ENCODE measurements at places on chromosomes 2 and 18.

DNA sequence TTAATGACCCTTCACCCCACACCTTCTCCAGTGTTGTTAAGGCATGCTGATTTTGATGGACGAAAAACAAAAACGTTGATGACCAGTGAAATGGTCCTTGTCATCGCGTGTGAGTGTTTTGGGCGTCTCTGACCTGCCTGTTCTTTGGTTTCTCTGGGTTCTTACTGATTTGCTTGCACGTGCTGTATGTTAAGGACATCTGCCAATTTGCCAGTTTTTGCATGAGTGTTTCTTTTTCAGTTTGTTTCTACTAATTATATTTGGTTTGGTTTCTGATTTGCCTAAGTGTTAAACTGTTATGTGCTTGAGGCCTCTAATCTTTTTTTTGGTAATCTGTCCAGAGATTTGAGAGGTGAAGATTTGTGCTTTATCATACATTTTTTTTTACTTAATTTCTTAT is 14.6 kb downstream of the TRAF3IP1 start:
- peaks cover 9% of the 10 kb centered on the region for H3K36me3 ChIP-seq
- no peak overlapping the region for H3K27ac ChIP-seq
- no peak for DNase-seq
- no peaks in the 10 kb centered on the region for H3K27me3 ChIP-seq
- no peaks in the 10 kb centered on the region for H3K4me1 ChIP-seq

GRCh38 chr2:45777996-45778719 is 126.7 kb downstream of the PRKCE start:
- no peak overlapping the region for H3K27ac ChIP-seq
- H3K4me1 ChIP-seq: no peaks in the 10 kb centered on the region

- H3K4me1 ChIP-seq: no peaks in the 10 kb centered on the region
- H3K4me3 ChIP-seq: no peak overlapping the region
- no peak overlapping the region for H3K27ac ChIP-seq
- no peaks in the 10 kb centered on the region for H3K27me3 ChIP-seq
- peaks cover 96% of the 10 kb centered on the region for H3K36me3 ChIP-seq
These were observed 42.3 kb downstream of the XRCC5 start for GRCh38 chr2:216151313-216152025.

DNA sequence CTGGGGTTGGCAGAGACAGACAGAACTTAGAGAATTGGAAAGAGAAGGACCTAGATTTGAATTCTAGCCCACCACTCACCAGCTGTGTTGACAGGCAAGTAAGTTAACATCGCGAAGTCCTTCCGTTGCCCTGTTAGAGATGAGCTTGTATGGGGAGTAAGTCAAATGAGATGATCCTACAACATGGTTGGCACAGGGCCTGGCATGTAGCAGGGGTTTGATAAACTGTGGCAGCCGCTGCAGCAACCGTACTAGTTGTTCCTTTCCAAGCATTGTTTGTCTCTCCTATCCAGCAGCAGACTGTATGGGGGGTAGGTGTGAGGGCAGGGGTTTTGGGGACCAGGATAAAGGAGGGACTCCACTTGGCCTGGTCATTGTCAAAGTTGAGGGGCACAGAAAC is 16.0 kb downstream of the TET3 start:
- no peak overlapping the region for H3K27ac ChIP-seq
- peaks cover 3% of the 10 kb centered on the region for H3K36me3 ChIP-seq
- H3K4me3 ChIP-seq: no peak overlapping the region
- peaks cover 72% of the 10 kb centered on the region for H3K4me1 ChIP-seq
- DNase-seq: no peak

DNA sequence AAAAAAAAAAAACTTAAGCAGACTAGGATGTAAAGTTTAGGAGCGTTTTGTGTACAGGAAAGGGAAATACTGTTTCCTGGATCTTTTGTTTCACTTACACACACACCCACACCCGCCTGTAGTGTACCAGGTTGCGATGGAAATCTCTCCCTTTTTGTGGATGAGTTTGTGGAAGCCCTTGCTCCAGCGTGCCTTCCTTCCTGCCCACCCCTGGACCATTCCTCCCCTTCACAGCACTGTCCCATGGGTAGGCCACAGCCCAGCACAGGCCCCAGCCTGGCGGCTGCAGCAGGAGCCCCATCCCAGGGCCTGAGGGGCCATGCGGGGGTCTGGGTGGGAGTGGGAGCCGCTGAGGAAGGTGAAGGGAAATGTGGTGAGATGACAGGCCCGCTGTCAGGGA is 15.1 kb downstream of the MALL start:
- H3K4me1 ChIP-seq: no peaks in the 10 kb centered on the region
- no peak for DNase-seq
- no peak overlapping the region for H3K27ac ChIP-seq
- no peak overlapping the region for H3K4me3 ChIP-seq

DNA sequence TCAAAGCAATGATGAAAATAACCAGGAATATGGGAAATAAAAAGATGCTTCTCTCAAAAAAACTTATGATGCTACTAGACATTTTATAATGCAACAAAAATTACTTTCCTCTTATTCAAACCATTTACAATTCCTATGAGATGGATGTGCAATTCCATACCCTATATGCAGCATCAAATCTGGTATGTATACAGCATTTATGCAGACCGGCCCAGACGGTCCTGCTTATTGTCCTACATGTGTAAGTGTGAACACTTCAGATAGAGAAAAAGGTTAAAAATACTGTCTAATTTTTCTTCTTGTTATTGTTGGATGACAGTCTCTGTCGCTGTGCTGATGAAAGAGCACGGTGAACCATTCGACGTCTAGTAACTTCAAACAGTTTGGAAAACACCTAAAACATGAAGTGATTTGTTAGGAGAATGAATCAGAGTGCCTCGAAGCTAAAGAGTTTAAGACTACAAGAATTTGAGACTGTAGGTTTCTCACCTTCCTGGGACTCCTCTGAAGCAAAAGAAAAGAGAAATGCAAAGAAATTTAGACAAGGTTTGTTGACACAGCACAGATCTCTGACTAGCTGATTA is 80.8 kb downstream of the ATL2 start:
- H3K4me3 ChIP-seq: no peak overlapping the region
- H3K4me1 ChIP-seq: no peaks in the 10 kb centered on the region

GRCh38 chr2:223692191-223692947 is 90.2 kb upstream of the SCG2 start:
- H3K4me3 ChIP-seq: no peak overlapping the region
- no peaks in the 10 kb centered on the region for H3K36me3 ChIP-seq
- no peak for DNase-seq
- H3K27ac ChIP-seq: no peak overlapping the region
- no peaks in the 10 kb centered on the region for H3K4me1 ChIP-seq
- H3K27me3 ChIP-seq: peaks cover 14% of the 10 kb centered on the region

DNA sequence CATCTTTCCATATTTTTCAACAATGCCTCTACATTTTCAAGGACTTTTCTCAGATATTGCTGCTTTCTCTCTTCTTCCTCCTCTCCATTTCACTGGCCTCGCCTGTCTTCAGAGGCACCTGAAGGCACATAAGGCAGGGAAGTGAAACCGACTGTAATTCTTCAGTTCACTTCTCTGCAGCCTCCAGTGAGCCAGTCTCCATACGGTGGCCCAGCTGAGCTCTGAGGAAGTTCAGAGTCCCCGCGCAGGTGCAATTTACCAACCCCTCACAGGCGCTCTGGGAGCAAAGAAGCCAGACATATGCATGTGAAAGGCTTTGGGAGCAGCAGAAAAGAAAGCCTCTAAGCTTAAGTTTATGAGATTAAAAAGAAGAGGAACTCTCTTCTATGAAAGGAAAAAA is 12.4 kb downstream of the KLHL14 start:
- no peaks in the 10 kb centered on the region for H3K27me3 ChIP-seq
- no peaks in the 10 kb centered on the region for H3K36me3 ChIP-seq
- no peak for DNase-seq
- no peak overlapping the region for H3K4me3 ChIP-seq
- no peaks in the 10 kb centered on the region for H3K4me1 ChIP-seq

DNA sequence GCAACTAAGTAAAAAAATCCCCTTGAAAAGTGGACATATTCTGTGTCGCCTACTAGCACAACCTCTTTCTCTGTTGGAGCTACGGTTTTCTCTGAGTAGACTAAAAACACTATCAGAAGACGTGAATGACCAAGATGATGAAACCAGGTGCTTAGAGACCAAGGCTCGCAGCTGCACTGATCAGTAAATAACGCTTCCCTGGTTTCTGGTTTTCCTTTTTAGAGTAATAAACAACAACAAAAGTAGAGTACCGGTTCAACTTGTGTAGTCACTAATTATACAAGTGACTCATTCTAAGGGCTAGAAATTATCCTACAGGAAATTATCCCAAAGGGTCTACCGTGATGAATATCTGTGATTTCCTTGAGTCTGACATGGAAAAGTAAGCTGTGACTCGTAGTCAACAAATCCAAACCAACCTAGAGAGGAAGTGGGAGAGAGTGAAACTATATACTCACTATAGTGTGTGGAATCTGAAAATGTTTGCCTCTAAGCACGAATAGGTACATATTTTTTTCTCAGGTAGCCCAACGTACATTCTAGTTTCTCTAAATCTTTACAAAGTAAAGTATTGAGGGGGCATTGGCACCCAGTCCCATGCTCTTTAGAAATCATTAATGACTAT is 17.8 kb downstream of the RASGRP3 start:
- no peak for DNase-seq
- H3K4me1 ChIP-seq: peaks cover 7% of the 10 kb centered on the region
- H3K4me3 ChIP-seq: no peak overlapping the region
- H3K36me3 ChIP-seq: no peaks in the 10 kb centered on the region

DNA sequence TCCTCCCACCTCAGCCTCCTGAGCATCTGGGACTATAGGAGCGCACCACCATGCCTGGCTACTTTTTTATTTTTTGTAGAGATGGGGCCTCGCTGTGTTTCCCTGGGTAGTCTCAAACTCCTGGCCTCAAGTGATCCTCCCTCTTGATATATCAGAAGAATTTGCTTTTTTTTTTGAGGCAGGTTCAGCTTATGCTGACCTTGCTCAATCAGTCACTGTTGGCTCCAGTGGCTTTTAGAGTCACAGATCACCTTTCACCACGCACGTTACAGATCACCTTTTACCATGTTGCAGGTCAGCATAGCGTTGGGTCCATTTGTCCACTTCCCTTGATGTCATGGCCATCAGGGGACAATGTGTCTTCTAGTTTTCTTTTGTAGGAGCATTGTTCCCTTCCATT is 36.1 kb downstream of the DCAF17 start:
- peaks cover 42% of the 10 kb centered on the region for H3K36me3 ChIP-seq
- no peaks in the 10 kb centered on the region for H3K4me1 ChIP-seq
- no peak for DNase-seq
- H3K4me3 ChIP-seq: no peak overlapping the region

GRCh38 chr2:144078106-144078505 is 441.8 kb downstream of the ZEB2 start:
- H3K4me3 ChIP-seq: no peak overlapping the region
- no peaks in the 10 kb centered on the region for H3K27me3 ChIP-seq
- no peak for DNase-seq

DNA sequence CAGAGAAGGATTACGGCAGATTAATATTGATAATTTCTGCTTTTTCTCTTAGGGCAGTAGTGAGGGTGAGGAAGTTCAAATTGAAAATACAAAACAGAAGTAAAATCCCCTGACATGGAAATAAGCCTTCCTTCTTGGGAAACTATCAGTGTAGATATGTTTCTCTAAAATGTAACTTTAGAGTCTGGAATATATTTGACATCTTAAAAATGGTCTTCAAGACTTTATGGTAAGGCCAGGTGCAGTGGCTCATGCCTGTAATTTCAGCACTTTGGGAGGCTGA is 33.0 kb downstream of the INPP5D start:
- H3K27me3 ChIP-seq: no peaks in the 10 kb centered on the region
- no peak for DNase-seq
- H3K36me3 ChIP-seq: peaks cover 47% of the 10 kb centered on the region
- no peak overlapping the region for H3K27ac ChIP-seq
- H3K4me1 ChIP-seq: peaks cover 46% of the 10 kb centered on the region

DNA sequence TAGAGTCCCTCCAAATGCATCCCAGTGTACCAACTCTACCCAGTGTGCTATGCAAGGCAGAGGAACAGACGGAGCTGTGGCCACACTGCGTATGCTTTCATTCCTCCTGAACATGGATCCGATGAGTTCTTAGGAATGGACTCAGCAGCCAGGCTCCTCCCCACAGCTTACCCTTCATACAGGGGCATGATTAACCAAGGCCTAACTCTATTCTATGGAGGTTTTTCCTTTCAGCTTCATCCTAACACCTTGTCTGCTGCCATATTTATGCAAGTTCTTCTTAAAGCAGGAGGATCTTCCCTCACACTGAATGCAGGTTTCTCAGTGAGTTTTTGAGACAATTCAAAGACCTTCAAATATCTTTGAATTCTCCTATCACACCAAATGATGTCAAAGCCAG is 222.9 kb downstream of the MYT1L start:
- DNase-seq: no peak
- H3K27me3 ChIP-seq: no peaks in the 10 kb centered on the region
- no peaks in the 10 kb centered on the region for H3K4me1 ChIP-seq
- H3K36me3 ChIP-seq: no peaks in the 10 kb centered on the region
- no peak overlapping the region for H3K27ac ChIP-seq

DNA sequence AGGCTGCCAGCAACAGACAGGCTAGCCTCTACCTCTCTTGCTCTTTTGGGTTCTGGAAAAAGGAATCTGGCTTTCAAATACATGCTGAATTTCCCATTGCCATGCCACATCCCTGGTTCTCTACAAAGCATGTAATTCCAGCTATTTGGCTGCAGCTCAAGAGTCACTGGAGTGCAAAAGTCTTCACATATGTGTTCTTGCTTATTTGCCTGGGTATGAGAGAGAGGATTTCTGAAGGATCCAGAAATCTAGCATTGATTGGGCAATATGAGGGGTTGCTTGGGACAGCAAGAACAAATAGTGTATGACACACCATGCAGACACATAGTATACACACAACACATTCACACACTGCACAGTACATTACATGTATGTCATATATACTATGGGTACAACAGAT is 30.7 kb upstream of the LGALSL start:
- H3K4me3 ChIP-seq: no peak overlapping the region
- DNase-seq: no peak
- no peaks in the 10 kb centered on the region for H3K27me3 ChIP-seq
- H3K4me1 ChIP-seq: no peaks in the 10 kb centered on the region

- DNase-seq: no peak
- H3K4me1 ChIP-seq: peaks cover 42% of the 10 kb centered on the region
- peaks cover 6% of the 10 kb centered on the region for H3K36me3 ChIP-seq
- H3K27ac ChIP-seq: no peak overlapping the region
These were observed 34.9 kb downstream of the BCL2L11 start for GRCh38 chr2:111155610-111156009.

- no peaks in the 10 kb centered on the region for H3K36me3 ChIP-seq
- no peaks in the 10 kb centered on the region for H3K4me1 ChIP-seq
- H3K27me3 ChIP-seq: no peaks in the 10 kb centered on the region
- H3K27ac ChIP-seq: no peak overlapping the region
- no peak for DNase-seq
These were observed 122.7 kb downstream of the TCF4 start for GRCh38 chr18:55465313-55465712.

DNA sequence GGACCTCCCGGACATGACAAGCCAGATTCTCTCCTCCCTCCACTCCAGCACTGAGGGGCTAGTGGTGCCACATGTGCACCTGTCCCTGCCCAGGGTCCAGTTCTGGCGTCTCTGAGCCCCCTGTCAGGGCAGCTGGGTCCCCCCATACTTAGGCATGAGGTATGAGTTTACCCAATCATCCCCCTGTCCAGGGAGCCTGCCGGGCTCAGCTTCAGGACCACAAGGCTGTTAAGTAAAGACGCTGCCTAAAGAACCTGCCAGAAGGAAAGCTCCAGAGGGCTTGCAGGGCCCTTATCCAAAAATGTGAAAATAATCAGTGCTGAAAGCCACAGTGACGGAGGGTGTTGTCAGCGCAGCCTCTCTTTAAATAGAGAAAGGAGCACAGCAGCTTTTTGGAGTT is 40.0 kb downstream of the SH3BP4 start:
- no peaks in the 10 kb centered on the region for H3K36me3 ChIP-seq
- no peaks in the 10 kb centered on the region for H3K4me1 ChIP-seq
- H3K4me3 ChIP-seq: no peak overlapping the region
- no peak for DNase-seq
- no peak overlapping the region for H3K27ac ChIP-seq
- no peaks in the 10 kb centered on the region for H3K27me3 ChIP-seq

Data from T-cell (primary cell).